ENCODE measurements at places on chromosomes 6 and 20.

DNA sequence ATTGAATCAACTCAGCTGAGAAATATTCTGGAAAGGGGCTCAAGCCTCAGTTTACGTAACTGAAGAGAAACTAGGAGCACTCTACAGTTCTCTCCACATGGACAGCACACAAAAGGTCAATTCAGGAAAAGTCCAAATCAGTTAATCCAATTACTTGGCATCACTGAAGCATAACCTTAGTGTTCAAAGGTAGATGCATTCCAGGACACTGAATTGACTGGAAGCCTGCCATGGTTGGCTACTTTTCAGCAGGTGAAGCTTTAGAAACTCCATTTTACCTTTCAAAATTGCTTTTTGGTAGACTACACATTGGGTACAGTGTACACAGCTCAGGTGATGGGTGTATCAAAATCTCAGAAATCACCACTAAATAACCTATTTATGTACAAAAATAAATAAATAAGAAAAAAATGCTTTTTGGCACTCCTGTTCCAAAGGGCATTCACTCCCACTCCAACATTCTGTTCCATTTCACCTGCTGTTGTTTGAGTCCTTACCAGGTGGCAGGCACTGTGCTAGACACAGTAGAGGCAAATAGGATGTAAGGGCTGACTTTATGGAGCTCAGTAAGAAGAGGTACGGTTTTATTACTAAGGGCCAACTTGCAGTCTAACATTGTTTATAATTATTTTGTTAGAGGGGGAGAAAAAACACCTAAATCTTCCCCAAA, 153.4 kb downstream of the FAXC start:
- DNase-seq, result no peak

- no peak for DNase-seq
Observed at GRCh38 chr6:162572240-162572639, 155.3 kb downstream of the PRKN start.

DNA sequence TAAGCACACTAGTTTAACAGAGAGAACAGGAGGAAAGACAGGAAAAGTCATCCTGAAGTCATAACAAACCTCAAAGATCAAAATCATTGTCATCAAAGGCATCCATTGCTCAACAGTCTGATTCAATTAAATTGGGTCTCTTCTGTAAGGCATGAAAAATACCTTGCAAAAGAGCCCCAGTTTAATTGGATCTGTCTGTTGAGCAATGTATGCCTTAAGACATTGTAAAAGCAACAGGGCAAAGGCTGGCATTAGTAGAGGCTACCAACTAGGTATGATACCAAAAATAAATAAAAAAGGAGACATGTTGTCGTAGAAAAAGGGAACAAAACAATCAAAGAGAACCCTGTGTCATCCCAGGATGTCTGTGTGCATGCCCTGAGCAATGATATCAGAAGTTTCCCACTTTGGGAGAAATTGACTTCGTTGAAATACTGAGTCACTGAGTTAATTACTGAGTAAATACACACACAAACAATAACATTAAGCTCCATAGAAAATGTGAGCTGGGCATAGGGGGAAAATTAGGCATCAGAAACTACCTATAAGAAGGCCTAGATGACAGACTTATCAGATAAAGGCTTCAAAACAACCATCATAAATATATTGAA, 1013.8 kb upstream of the CITED2 start:
- DNase-seq, result no peak

GRCh38 chr6:168000198-168001028, 2.9 kb downstream of the KIF25 start:
- no peak for DNase-seq

GRCh38 chr6:122799140-122799745, 10.2 kb downstream of the SMPDL3A start:
- DNase-seq, result no peak

GRCh38 chr6:100176951-100177710, 183.1 kb upstream of the MCHR2 start:
- DNase-seq, result no peak

DNA sequence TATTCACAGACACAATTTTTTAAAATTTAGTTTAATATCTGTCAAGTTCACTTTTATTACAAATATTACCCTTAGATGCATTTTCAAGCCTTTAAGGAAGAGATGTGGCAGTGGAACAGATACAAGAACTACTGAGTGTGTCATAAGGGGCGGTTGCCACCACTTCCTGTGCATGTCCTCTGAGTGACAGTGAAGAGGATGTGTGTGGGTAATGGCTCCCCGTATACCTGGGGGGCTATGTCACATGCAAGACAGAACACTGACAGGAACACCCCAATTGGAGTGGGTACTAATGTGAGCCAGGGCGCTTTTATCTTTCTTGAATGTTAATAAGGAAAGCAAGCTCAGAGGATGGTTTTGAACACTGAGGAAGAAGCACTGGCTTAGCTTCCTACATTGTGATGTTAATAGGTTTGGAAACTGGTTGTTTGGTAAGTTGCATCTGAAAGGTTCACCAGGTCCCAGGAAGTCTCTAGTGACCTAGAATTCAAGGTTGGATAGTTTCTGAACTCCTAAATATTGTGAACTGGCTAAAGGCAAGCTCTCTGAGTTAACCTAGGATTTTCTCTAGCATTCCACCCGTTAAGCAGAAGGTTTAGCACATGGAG, 83.4 kb upstream of the ASF1A start:
- DNase-seq, result no peak

DNA sequence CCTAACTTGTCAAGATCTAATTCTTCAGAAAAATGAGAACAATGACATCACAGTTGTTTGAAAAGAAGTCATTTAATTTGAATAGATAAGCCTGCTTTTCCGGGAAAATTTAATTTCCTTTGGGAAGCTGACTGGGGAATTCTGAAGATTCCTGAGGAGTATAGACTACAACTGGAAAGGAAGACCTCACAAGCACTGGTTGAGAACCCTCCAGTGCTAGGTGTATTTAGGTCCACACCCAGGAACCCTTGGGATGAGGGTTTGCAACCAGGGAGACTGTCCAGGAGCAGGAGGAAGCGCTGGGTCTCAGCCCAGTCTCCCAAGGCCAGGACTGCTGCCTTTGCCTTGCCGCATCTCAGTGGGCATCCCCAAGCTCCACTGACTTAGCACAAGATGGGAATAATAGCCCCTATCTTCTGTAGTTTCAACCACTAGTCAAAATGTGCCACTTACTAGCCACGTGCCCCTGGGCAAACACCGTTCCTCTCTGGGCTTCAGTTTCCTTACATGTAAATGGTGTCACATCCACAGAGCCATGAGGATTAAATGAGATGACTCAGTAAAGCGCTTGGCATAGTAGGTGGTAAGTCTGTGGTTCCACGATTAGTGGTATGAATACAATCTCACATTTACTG, 6.9 kb upstream of the CD93 start:
- DNase-seq, result no peak

GRCh38 chr20:33821270-33821836, 10.2 kb downstream of the CHMP4B start:
- no peak for DNase-seq

- peak; percentile 75 for DNase-seq
Observed at GRCh38 chr20:47576516-47577033, 74.9 kb downstream of the NCOA3 start.

GRCh38 chr6:99603421-99604165, 3.0 kb upstream of the PRDM13 start:
- no peak for DNase-seq

DNA sequence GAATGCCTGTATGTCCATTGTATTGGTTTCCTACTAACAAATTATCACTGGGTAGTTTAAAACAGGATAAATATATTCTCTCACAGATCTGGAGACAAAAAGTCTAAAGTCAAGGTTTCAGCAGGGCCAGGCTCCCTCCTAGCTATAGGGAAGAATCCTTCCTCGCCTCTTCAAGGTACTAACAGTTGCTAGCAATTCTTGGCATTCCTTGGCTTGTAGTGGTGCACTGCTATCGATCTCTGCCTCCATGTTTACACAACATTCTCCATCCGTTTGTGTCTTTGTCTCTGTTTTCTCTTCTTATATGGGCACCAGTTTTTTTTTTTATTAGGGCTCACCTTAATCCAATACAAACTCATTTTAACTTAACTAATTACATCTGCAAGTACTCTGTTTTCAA, 48.9 kb downstream of the OR2B6 start:
- DNase-seq, result no peak

DNA sequence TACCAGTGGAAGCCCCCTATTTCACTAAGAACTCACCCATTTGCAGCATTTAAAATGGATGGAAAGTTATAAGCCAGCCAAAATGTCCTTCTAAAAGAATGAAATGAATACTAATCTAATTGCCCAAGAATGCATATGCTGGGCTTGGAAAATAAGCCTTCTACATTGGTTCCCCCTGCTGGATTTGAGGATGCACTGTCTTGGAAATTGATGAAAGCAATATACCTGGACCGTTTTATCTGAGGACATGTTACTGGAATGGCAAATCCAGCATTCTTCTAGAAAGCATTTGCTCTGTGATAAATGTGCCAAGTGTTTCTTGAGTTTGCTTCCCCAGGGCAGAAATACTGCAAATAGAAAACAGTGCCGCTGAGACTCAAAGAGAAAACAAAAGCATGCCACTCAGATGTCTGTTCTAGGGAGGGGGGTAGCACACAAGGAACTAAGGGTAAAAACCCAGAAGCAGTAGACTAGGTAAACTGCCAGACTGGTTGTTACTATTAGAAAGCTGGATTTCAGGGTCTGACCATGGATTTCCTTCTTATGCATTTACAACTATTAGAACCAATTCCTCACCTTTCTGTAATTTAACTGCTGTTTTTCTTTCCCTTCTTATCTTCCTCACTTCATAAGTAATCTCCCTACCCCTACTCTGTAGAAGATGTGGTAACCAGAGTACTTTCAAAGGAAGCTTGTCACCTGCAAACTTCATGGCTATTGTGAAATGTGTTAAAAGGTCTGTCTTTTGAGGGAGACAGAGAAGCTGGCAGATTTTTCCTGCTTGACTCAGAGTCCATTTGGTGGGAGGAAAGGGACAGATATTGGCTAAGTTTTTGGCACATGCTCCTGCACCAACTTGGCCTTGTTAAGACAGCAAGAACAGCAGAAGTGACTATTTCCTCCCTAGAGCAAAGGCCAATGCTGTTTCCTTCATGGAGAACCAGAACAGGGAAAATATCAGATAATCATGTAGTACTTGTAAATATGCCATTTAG, 642.6 kb downstream of the KIF16B start:
- no peak for DNase-seq

- DNase-seq, result no peak
Observed at GRCh38 chr6:157433678-157434081, 52.7 kb downstream of the ZDHHC14 start.

GRCh38 chr6:31882344-31882743, 3.5 kb upstream of the SLC44A4 start:
- DNase-seq, result peak; percentile 56

DNA sequence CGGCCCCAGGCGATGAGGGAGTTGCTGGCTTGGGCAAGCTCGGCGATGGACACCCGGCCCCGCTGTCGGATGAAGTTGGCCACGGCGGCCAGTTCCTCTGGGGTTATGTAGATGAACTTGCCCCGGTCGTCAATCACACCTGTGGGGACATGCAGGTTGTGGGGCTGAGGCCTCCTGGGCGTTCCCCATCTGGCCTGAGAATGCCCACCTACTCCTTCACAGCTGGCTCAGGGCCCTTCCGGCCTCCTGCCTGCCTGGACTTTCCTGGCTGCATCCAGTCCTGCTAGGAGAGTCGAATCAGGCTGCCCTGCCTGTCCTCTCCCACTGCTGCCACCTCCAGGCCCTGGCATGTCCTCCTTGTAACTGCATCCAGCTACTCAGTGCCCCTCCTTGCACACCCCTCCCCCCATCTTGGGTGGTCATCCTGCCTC, 13.8 kb downstream of the DDRGK1 start:
- no peak for DNase-seq

DNA sequence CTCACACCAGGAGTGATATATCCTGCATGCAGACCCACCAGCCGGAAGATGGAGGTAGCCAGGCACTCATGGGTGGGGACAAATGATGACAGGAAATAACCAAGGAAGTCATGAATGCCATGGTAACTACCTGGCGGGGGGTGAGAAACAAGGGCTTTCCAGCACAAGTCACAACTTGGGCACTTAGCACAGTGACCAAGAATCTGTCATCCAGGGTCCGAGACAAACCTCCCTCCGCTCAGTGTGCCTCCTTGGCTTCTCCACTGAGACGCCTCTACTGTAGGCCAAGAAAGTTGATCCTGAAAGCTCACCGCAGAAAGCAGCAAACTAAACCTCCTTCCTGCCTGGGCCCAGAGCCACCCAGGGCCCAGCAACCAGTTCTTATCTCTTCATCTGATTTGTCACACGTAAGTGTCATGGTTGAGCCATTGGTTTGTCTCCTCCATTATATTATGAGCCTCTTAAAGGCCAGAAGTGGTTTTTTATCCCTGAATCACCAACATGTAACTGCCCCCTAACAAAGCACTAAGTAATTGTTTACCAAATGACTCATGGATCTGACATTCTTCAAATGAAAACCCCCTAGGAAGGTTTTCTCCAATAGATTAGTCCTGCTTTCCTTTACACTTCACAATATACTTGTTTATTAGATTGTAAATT, 84.3 kb upstream of the TAB2 start:
- DNase-seq, result no peak

DNA sequence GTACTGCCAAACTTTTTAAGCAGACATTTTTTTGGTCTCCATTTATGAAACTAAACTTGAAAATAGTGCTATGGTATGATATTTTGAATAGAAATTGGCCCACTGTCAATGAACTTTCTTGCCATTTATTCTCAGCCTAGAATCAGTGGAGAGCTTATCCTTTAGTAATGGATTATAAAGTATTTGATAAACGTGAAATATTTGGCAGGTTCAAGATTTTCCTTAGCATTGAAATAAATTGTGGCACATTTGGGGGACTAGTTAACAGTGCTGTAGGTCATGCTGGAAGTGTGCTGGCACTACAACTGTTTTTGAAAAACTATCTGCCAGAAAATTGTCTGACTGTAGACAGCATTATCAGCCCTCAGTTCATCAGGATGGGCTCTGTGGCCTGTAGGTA, 2.1 kb downstream of the PRSS35 start:
- DNase-seq, result no peak

- no peak for DNase-seq
Observed at GRCh38 chr20:61573415-61574305, 321.6 kb downstream of the CDH4 start.

- peak; percentile 11 for DNase-seq
Observed at GRCh38 chr6:88165844-88166492, at the start of gene CNR1. TSS of gene CNR1 (minus strand) at chr6:88166347. CDS start at chr6:88145274, 21,073 bp downstream.

GRCh38 chr6:109440331-109441068, at the start of the genes PPIL6 and SMPD2:
TSS of gene PPIL6 (minus strand) at chr6:109440628. CDS start at chr6:109440590, 38 bp downstream.
TSS of gene SMPD2 (plus strand) at chr6:109440724. CDS start at chr6:109441122, 398 bp downstream.
- peak; percentile 82 for DNase-seq

DNA sequence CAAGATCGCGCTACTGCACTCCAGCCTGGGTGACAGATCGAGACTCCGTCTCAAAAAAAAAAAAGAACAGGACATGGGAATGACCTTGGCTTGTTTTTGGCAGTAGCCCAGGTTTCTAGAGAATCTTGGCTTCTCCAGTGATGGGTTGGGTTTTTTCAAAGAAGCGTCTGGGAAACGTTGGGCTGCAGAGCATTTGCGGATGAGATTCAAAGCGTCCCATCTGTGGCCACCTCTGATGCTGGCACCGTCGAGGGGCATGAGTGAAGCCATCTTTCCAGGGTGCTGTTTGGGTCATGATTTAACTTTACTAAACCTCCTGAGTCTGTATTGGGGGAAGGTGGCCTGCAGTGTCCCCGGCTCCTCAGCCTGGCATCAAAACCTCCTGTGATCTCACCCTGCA, 43.2 kb upstream of the SRF start:
- no peak for DNase-seq
